ENCODE measurements at places on chromosomes 7 and 10. TPM values are rescaled to one million over a fixed set of nuclear protein-coding genes. Genes with fewer than 3 reads are reported as not detected.

Gene ZRANB1
- total RNA-seq: 20.5 TPM

Gene PNLIPRP1
- total RNA-seq: not detected

Gene AFAP1L2
- total RNA-seq: 10.1 TPM

GRCh38 chr10:6386960-6387359, 184.2 kb downstream of the PFKFB3 start:
- DNase-seq: no peak

DNA sequence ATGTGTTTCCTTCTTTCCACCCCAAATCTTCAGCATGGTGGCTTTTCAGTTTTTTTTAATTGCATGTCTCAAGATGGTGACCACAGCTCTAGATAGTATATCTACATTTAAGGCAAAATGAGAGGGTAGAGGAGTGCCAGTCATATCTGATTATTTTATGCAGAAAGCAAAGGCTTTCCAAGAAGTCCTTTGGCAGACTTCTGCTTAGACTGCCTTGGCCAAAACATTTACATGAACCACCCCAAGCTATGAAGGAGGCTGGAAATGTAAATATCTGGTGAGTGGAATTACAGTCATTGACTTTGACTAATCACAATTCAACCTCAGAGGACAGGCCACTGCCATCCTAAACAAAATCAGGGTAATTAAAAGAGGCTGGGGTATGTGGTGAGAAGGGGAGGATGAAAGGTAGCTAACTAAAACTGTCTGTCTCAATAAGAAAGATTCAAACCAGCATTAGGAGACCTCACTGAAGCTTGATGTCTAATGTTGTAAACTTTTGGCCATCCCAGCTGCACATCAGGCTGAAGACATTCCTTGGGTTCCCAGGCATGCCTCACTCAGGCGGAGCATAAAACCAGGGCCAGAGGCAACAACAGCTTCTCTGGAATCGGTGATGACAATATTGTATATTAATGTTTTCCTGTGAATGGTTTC, 53.4 kb downstream of the PPP1R3C start:
- DNase-seq: no peak

- no peak for DNase-seq
These were observed 20.0 kb upstream of the GPR146 start for GRCh38 chr7:1024331-1024841.

- DNase-seq: no peak
These were observed 165.4 kb upstream of the DPP6 start for GRCh38 chr7:153886506-153887441.

GRCh38 chr10:70563230-70563629, 39.3 kb downstream of the PRF1 start:
- DNase-seq: no peak

DNA sequence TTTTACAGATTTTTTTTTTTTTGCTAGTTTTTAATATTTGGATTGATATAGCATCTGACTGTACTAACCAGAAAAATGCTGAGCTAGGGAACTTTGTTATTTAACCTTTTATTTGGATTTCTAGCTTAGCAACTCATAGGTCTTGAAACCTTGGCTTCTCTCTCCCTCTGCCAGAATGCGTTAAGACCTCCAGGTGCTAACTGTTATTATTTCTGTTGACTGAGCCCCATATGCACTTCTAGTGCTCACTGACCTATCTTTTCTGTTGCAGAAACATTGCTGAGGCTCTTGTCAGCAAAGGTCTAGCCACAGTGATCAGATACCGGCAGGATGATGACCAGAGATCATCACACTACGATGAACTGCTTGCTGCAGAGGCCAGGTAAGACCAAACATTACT, 143.6 kb downstream of the LRRC4 start:
- no peak for DNase-seq

GRCh38 chr7:151046603-151047573, 1.4 kb upstream of the ASIC3 start:
- no peak for DNase-seq

DNA sequence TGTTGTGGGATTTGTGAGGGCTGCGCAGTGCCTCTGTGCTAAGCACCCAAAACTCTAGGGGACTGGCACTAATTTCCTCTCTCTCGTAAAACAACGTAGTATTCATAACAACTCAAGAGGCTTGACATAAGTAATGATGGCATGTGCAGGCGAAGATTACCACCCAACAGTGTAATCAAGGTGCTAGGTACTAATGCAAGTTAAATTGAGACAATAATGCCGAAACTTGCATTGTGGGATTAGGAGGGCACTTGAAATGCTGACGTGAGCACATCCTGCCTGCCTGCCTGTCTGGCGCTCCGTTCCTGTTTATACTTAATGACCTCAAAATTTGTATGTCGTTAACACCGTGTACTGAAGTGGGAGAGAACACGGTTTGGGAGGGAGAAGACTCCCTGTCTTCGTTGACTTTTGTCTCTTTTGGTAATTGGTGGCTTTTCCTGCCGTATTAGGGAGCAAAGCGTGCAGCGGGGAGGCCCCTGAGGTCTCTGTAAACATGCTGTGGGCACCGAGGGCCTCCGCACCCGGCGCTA, 139.0 kb downstream of the MGMT start:
- no peak for DNase-seq
